ENCODE measurements at places on chromosomes 5 and 9.

DNA sequence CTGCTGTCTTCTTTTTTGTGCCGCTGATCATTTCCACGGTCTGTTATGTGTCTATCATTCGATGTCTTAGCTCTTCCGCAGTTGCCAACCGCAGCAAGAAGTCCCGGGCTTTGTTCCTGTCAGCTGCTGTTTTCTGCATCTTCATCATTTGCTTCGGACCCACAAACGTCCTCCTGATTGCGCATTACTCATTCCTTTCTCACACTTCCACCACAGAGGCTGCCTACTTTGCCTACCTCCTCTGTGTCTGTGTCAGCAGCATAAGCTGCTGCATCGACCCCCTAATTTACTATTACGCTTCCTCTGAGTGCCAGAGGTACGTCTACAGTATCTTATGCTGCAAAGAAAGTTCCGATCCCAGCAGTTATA is 17.1 kb downstream of the F2R start:
- peaks cover 33% of the 10 kb centered on the region for H3K36me3 ChIP-seq
- H3K4me3 ChIP-seq = no peak overlapping the region
- no peak overlapping the region for H3K27ac ChIP-seq
- DNase-seq = no peak

DNA sequence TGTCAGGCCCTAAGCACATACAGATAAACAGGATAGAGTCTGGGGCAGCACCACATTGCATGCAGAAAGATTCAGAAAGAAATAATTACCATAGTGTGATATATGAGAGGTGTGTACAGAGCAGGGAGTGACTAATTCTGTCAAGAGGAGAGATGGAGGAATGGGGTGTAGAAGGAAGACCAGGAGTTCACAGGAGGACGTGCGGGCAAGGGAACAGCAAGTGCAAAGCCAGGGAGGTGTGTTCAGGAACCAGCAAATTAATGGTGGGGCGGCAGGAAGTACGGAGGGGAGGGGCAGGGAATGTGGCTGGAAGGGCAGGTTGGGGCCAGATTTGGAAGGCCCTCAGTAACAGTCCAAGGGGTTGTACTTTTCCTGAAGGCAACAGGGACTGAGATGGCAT is 17.4 kb downstream of the EGR1 start:
- H3K4me3 ChIP-seq = no peak overlapping the region
- H3K27me3 ChIP-seq = no peaks in the 10 kb centered on the region
- DNase-seq = no peak
- H3K36me3 ChIP-seq = no peaks in the 10 kb centered on the region

DNA sequence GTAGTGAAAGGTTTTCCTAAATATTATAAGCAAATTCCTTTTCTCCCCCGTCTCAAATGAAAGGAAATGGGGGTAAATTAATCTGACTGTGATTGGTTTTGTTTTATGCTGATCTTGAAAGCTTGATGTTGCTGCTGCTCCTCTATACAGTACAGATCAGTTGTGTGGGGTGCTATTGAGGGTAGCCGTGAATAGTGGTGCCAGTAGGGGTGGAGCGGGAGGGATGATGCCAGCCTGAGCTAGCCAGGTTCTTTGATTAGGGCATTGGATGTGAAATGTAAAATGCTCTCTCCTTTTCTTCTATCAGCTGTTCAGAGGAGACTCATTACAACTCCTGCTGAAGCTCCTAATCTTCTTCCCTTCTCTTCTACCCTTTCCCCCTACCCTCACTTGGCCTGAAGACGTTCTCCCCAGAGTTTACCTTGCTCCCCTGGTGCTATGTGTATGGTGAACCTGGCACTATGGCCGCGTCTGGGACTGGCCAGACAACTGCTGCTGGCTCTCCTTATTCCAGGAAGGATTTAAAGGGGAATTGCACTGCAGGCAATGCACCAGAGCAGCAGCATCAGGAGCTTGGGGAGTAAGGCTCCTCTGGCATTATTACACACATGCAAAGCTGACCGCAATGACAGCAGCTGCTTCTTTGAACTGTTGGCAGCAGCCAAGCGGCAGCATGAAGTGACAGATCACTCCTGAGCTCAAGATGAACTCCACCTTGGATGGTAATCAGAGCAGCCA is 566 bp downstream of the GPR21 start:
- no peak for DNase-seq
- peak overlapping the region; percentile 35 for H3K4me3 ChIP-seq
- peaks cover 18% of the 10 kb centered on the region for H3K36me3 ChIP-seq
- H3K4me1 ChIP-seq = no peaks in the 10 kb centered on the region
- no peak overlapping the region for H3K27ac ChIP-seq
- H3K27me3 ChIP-seq = no peaks in the 10 kb centered on the region

DNA sequence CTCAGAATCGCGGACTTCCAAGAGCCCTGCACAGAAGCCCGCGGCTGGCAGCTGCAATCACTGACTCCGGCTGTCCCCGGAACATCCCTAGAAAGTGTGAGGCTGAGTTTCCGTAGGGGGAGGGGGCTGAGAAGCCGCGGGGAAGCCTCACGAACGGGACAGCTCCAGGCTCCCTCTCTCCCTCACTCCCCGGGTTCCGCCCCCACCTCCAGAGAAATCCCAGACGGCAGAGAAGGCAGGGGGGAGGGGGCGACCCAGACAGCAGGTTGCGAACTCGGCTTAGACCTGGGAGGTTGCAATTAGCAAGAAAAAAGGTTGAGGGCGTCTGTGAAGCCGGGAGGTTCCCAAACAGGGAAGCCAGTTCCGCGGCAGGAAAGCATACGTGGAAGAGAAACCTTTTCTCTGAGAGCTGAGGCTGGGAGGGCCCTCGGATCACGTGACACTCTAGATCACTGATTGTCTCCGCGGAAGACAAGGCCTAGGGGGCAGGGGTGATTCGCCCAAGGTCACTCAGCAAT is 73.8 kb upstream of the CPLX2 start:
- H3K4me1 ChIP-seq = no peaks in the 10 kb centered on the region
- peaks cover 18% of the 10 kb centered on the region for H3K27me3 ChIP-seq
- no peak overlapping the region for H3K4me3 ChIP-seq
- no peak overlapping the region for H3K27ac ChIP-seq
- no peak for DNase-seq
